ENCODE measurements at places on chromosomes 5 and 9.

GRCh38 chr5:123805300-123805699 lies 293.3 kb downstream of the CSNK1G3 start:
- no peak for DNase-seq

- DNase-seq, result no peak
These were observed 275.5 kb upstream of the TMEM161B start for GRCh38 chr5:88544136-88544645.

- no peak for DNase-seq
These were observed 91.7 kb downstream of the RFK start for GRCh38 chr9:76302543-76302942.

- DNase-seq, result no peak
These were observed 3.0 kb upstream of the RASGRF2 start for GRCh38 chr5:80957031-80957761.

DNA sequence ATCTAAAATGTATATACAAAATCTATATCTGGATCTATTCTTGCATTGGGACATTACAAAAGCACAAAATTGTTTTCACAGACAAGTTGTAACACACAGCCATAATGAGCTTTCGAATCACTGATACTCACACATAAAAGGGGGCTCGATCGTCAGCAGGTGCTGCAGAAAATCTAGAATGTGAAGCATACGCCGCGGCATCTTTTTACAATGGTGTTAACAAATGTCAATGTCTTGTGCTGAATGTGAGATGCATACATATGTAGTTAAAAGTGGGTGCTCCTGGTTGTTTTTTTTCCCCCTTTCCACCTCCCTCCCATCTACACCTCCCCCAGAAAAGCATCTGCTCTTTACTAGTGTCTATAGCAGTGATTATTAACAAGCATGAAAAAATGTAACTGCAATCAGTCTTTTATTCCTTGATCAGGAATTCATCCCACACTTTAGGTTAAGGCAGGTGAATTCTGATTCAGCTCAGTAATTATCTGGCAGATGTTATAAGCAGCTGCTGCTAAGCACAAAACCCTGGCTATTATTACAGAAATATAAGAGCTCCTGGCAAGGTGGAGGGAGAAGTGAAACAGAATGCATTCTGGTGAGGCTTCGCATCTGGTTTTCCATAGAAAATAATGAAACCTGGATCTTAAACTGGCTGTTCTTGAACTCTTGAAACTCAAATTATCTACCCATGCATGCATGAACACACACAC lies 114.1 kb downstream of the MPDZ start:
- DNase-seq, result no peak

DNA sequence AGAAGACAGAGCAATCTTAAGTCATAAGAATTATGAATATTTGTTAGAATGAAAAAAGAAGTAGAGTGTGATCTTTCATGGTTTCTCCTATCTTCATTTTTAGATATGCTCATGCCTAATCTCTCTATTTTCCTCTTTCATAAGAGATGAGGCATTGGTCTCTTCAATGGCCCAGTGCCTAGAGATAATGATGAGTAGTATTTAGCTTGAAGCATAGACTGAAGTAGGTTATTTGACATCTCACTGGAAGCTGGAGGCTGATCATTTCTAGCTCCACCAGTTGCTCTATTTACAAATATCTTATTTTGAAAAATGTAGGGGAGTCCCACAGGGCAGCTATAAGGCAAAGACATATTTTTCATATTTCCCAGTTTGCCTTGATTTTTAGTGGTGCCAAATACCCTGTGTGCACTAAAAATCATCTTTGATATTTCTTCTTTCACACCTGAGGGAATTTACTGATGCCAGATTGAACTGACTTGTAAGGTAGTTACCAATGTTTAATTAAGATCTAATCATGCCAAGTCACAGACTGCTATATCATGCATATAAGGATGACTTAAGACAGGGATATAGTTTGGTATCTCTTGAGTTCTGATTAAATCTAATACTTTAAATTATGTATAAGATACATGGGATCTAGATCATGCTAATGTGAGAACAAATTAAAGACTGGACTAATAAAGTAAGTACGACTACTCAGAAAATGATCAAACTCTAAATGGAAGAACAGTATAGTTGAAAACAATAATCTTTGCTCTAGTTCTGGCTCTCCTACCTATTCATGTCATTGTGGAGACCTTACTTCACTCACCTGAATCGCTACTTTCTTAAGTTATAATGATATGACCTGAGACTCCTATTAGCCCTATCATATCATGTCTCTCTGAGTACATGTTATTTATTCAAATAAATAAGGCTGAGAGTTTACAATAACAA lies 108.2 kb upstream of the IFNE start:
- DNase-seq, result no peak

DNA sequence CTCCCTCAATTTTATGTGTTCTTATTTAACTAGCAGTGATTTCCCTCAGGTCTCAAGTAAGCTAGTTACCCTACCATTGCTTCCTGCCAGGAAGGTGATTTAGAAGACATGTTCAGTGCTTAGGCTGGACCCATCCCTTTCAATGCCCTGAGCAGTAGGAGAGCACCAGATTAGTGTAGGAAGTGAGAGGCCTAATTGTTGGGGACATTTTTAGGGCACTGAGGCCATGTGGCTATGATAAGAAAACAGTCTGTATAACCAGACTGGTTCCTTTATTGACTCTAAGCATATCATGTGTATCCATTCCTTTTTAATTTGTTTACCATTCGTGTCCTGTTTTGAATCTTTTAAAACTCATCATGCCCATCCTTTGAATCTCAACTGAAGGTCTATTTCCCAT lies 312.3 kb upstream of the PRR16 start:
- DNase-seq, result no peak

GRCh38 chr5:104345222-104346016 lies 782.8 kb upstream of the NUDT12 start:
- DNase-seq, result no peak

DNA sequence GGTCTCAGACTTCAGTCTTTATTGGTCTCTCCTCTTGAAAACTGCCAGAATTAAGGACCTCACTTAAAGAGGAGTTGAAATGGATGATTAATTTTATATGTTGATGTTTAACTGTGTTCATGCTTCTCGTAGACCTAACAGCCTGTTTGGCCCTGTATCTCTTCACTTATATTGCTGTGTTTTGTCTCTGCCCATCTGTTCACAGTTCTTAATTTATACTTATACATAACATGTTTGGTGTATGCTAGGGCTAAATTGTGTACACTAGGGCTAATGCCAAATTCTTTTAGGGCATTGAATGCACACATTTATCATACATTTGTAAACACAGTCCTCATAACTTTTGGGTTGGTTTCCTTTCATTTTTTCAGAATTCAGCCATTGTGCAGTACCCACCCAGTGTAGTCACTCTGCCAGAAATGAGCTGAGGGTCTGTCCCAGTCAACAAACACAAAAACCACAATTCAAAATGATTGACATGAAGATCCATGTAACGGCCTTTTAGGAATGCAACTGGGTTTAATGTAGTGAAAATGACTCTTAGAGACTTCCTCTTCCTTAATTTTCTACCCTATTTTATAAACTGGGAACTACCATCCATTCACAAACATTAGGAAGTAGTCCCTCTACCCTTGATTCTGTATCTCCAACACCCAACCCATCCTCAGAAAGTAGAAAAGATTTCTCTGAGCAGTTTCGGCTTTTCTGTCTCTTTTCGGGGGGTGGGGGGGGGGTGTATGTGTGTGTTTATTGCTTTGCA lies 668.8 kb upstream of the KLF4 start:
- no peak for DNase-seq

DNA sequence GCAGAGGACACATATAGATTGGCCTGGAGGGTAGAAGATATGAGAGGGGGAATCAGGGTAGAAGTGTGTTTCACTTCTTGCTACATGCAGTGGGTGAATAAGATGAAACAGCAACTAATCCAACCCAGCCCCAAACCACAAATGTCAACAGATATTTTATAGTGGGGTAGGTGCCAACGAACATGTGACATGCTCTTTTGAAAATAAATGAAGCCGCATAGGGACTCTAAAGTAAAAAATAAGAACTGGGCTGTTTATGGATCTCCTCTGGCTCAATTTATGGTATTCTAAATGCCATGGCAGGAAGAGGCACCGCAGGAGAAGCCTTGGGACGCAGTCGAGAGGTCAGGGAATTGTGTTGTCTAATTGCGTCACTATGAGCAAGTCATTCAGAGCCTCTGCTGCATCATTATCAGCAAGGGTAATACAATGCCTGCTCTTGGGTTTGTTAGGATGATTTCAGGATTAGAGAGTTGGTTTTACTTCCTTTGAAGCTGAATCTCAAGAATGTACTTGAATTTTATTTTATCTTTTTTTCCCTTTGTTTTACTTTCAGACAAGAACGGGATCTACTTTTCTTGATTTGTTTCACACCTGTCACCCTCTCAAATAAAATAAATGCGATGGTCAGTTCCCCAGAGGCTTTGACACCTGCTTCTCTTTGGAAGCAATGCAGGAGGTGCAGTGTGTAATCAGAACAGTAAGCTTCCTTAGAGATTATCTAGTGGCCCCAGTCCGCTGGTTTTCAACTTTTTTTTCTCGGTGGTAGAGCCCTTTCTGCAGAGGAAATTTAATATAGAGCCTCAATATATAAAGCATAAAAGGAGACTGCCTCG lies 375.6 kb upstream of the CLINT1 start:
- no peak for DNase-seq
